ENCODE measurements at places on chromosomes 6 and 20.

DNA sequence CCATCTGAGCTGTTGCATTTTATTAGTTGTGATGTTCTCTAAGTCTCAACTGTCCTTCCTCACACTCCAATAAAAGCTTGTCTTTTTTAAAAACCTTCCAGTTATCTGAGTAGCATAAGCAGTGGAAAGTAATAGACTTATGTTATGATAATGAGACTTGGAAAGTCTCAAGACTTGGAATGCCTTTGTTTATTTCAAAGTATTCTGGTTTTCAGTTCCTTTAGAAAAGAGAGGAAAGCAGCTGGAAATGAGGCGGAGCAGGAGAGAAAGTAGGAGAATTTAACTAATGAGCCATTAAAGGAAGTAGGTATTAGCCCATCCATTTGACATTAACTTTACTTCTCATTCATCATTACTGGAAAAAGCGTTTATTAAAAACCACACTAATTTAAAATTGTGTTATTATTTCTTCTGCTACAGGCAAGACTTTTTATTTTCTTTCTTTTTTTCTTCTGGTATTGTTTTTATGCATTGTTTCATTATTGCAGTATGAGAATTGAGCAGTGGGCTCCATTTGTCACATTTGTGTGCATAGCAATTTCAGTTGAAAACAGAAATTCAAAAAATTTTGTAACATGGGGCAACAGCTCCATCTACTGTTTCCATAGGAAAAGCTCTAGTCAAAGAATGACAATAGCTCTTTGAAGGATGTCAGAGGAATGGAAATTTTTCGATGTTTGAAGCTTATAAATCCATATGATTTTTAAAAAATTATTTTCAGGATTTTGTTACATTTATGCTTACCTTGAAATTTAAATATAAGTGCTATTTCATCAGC lies 194.8 kb downstream of the COL9A1 start:
- DNase-seq: no peak

DNA sequence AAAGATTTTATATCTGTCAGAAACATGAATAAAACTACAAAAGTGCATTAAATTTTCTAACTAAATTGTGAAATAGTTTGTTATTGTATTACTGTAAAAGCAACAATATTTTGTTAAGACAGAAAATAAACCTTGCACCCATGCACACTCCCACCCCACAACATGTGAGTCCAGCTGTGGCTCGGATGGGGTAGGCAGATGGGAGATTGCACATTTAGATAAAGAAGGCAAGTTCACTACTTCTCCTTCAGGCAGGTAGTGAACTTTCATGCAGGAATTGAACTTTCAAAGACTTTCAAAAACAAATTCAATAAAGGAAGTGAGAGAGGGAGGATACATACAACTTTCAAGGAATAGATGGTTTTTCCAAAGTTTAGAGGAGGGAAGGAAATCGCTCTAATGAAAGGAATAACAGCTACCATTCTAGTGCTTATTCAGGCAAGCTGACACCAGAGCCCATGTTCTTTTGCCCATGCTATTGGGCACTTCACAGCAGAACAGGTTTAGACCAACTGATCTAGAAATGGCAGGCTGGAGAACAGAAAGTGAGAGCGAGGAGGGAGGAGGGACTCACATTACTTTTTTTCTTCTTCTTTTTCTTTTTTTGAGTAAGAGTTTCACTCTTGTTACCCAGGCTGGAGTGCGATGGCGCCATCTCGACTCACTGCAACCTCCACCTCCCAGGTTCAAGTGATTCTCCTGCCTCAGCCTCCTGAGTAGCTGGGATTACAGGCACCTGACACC lies 28.5 kb downstream of the SF3B5 start:
- DNase-seq: no peak

DNA sequence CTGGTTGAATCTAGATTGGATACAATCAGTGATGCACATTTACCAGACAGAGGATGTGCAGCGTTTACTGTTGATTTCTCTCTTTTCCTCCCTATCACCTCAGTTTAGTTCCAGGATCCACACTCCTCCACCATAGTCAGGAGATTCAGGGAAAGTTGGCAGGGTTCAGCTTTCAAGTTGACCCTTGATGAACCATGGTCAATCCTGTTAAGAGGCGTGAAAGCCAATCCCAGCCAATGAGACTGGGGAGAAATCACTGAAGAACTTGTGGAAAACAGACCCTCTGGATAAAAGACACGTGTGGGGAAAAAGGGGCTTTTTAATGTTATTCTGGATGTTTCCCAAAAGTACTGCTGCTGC lies 19.2 kb upstream of the SCP2D1 start:
- no peak for DNase-seq

GRCh38 chr6:44386364-44386928 lies 1.1 kb upstream of the CDC5L start:
- DNase-seq: no peak

- DNase-seq: no peak
These were observed 129.8 kb downstream of the HDGFL1 start for GRCh38 chr6:22699151-22699550.

- DNase-seq: no peak
These were observed 7.1 kb downstream of the VNN2 start for GRCh38 chr6:132750455-132751248.

DNA sequence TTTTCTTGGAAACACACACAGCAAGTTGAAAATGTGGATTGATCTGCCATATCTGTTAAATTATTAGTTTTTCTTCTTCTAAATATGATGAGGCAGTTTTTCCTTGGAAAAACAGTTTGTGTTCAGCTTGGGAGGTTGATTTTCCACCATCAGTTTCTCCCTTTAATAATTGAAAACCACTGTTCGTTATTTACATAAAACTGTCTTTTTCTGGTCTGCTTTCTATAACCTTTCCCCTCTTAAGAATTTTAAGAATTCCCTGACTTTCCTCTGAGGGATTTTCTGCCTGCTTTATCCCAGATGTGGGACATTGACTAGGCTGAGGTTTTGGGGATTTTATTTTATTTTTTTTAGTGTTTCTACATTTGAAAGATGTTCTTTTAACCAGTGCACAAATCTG lies 27.2 kb downstream of the DSE start:
- DNase-seq: no peak

DNA sequence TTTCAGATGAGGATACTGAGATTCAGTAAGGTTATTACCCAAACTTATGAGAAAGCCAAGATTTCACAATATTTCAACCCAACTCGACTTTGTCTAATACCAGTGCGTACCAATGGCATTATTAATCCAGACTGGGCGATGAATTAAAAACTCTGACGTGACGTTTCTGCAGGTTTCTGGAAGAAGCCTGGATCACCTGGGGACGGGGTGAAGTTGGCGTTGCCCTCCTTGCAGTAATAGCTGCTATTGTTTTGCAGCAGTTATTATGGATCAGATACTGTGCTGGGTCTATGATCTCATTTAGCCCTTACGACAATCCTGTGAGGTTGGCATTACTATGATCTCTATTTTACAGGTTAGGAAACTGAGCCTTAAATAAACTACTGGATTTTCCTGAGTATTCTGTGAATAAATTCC lies 569 bp upstream of the CDC5L start:
- peak; percentile 31 for DNase-seq
